ACHN (cell line): ENCODE measurements at places on chromosomes 3 and 15.

DNA sequence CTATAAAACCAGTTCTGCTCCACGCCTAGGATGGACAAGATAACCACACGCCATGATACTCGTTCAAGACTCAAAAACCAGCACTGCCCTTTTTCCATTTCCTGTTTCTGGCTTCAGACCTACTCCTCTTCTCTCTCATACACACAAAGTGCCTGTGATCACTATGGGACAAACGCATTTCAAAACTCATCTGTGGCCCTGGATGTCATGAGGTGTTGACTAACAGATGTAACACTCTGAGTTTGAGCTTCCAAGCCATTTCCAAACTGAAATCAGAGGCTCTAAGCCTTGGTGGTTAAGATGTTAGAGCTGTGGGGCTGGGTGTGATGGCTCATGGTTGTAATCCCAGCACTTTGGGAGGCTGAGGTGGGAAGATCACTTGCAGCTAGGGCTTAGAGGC, 55.7 kb upstream of the LMOD3 start:
- DNase-seq, result no peak

DNA sequence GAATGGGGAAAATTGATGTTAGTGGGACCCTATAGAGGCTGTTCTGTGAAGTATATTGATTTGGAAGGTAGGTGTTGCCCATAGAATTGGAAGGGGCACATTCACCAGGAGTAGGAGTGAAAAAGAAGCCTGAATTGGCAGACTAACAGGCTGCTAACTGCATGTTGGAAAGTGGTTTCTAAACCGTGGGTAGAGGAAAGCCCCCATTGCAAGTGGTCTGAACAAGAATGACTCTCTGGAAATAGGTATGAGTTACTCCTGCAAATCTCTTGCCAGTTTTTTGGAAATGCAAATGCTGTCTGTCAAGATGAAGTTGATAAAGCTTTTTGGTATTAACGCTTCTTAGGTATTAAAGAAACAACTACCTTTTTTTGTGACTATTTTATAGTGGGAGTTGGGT, 3.5 kb downstream of the UBE2E1 start:
- DNase-seq, result no peak

DNA sequence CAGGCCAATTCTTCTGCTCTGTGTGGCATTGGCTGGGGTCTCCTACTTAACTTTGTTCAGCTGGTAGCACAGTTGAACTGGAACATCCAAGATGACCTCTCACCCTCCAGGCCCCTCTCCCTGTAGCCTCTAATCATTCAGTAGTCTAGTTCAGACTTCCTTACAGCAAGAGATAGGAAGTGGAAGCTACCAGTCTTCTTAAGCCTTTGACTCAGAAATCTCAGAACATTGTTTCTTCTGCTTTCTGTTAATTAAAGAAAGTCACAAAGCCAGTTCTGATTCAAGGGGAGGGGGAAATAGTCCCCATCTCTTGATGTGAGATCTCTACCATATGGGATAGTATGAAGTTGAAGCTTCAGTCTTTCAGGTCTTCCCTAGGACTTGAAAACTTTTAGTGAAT, 18.8 kb upstream of the SACM1L start:
- no peak for DNase-seq

DNA sequence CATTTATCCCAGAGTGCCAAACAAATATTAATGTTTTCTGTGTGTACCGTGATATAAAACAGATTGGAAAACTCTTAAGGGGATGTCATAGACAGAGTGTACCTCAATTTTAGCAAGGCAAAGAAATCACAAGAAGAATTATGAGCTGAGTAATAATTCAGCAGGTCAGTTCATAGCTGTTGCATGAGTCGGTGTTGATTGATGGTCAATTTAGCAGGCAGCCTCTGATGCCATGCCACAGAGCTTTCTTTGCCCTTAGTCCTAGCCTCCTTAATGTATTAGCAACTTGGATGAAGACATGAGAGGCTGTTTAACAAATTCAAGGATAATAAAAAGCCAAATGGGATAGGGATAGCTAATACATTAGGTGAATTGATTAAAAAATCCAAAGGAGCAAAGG, 6.8 kb downstream of the SLC35A5 start:
- DNase-seq, result peak; percentile 50

DNA sequence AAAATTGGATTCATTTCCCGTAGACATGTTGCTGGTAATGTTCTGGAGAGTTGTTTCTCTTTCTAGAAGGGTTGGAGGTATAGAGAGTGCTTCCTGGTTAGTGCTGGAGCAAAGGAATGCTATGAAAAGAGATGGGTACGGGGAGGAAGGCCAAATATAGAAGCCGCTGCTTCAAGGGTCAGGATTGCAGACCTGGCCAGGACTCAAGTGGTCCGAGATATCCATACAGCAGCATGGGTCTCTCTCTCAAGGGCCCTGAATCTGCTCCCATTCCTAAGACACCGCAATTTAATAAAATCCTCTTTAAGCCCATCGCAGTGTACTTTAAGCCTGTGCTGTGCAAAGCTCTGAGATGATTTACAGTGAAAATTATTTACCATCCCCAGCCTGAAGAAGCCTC, 287.0 kb downstream of the FAM43A start:
- DNase-seq, result no peak

DNA sequence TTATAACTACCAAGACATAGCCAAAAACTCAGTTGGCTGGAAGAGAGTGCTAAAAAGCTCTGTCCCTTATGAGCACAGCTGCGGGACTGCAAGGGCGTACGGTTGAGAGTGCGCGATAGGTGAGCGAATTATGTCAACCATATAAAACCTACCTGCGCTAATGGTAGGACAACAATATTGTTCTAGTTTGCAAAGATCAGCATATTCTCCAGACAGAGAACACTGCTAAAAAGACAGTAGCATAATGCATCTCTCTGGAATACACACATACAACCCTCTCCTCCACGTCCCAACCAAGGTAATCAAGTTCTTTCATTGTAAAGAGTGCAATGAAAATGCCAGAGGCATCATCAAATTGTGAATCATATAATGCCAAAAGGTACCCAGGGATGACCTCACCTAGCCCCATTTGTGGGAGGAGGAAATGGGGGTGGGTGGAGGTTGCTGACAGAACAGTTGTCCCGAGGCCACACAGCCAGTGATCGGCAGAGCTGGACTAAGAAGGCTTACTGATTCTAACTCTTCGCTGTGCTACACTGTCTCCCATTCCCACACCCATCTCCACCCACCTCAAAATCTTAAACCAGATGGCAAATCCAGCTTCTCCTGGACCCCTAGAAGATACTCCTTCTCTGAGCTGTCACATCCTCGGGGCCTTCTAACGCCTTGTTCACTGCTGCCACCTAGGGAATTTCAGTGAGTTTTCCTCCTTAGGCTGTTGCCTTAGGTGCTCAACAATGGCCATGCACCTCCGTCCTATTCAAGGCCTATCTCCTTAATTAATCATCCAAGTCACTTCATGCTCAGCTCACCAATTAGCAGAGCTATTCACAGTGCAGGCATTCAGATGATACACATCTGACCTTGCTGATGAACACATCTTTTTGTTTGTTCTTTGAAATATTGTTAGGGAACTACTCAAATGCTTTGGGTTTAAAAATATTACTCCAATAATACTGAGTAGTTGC, 60.7 kb downstream of the RPL22L1 start:
- DNase-seq, result peak; percentile 77

DNA sequence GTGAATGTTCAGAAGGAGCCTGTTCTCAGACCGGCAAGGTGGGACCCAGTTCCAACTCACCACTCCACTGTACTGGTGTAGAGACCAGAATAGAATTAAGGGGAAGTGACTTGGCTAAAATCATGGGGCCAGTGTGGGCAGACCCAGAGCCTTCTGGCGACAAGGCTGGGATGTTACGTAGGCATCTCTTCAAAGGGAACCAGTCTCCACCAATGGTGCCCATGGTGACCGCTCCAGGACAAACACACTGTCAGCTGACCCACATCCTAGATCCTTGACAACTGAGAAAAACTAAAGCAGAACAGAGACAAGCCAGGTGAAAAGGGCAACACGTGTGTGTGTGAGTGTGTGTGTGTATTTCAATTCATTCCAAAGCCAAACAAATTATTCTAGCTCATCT, 321.7 kb upstream of the FRG2C start:
- DNase-seq, result no peak

DNA sequence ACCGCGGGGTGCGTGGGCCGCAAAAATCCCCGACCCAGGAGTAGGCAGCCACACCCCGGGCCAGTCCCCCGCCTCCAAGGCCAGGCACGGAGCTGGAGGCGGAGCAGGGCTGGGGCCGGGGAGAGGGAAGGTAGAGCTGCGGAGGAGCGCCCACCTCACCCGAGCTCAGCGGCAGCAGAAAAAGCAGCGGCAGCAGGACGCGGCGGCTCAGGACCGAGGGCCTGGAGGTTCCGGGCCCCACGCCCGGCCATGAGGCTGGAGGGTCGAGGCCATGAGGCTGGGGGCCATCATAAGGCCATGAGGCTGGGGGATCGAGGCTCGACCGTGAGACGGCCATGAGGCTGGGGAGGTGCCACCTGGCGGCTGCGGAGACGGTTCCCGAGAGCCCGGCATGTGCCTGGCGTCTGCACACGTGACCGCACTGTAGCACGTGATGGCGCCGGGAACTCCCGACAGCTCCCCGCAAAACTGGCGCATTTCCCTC, 32.9 kb upstream of the PRSS50 start:
- no peak for DNase-seq

- no peak for DNase-seq
Measured at GRCh38 chr3:62625268-62625667, 249.9 kb downstream of the CADPS start.

- DNase-seq, result no peak
Measured at GRCh38 chr3:187648177-187648576, 22.0 kb downstream of the SST start.

DNA sequence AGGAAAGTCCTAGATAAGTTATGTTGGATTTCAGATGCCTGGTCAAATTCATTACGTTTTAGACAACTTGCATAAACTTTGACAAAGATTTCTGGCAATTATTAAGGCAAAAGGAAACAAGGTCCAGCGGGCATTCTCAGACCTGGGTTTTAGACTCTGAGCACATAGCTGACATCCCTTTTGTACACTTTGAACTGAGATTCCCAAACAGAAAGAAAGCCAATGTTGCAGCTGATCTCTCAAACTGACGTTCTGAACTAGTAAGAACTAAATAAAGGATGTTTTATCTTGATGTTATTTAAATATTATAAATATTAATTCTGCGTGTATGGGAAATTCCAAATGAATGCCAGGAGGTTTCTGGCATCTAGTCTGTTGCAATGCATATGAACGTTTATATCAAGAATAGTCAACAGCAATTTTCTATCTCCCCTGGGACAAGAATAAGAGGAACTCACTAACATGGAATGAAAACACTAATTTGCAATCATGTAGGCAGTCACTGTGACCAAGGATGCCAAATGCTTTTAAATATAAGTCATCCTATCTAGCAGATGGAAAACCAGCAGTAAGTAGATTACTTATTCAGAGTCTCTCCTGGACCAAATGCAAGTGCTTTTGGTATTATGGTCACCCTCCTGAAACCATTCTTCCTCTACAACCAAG, 202.1 kb downstream of the GREM1 start:
- peak; percentile 45 for DNase-seq

DNA sequence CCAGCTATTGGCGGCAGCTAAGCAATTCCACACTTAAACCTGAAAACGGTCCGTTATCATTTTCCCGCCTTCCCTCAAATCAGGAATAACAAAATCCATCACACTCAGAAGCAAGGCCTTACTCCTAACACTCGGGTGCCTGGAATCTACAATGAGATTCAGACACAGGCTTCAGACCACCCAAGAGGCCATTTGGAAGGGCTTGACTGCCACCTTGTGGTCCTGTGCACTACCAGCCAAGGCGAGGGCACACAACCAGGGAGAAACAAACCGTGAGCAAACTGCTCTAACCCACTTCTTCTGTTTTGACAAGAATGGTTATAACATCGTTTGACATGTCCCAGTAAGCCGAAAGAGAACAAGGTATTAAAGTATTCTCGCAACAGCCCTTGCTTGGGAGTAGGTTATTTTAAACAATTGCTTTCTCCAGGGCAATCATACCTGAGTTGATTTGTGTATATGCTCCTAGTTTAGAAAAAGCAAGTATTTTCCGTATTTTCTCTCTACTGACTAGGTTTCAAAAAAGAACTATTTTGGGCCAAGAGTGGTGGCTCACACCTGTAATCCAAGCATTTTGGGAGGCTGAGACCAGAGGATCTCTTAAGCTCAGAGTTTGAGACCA, 40.1 kb upstream of the TAFA4 start:
- peak; percentile 55 for DNase-seq

GRCh38 chr15:71559098-71559497, 251.3 kb upstream of the NR2E3 start:
- no peak for DNase-seq

DNA sequence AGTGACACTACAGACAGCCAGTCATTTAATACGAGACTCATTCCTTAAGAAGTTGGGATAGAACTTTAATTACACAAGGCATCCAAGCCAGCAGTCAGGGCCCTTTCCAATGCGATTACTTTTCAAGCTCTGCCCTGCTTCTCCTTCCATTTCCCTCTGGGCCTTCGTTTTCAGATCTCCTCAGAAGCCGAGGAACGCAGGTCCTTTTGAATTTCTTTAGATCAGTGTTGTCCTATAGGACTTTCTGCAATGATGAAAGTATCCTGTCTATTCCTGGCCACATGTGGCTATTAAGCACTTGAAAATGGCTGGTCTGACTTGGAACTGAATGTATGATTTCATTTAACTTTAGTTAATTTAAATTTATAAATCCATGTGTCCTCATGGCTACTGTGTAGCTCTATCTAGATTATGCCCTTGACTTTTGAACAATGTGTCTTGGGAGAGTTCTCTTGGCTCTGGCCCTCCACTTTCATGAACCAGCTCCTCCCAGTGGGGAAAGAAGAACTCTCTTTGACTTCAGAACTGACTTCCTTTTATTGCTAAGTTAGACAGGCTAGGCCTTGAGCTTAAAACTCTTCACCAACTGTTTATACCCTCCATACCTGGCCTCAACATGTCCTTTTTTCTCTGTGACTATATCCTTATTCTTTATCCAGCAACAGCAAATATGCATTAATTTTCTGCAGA, 22.6 kb downstream of the TGFBR2 start:
- peak; percentile 11 for DNase-seq

GRCh38 chr15:65092911-65093792, 16.6 kb downstream of the KBTBD13 start:
- DNase-seq, result no peak

- peak; percentile 98 for DNase-seq
Measured at GRCh38 chr3:139302084-139302800, 41.6 kb upstream of the MRPS22 start.

GRCh38 chr3:39542588-39542988, 75.1 kb downstream of the MOBP start:
- DNase-seq, result no peak
